ENCODE measurements at places on chromosomes 1 and 21.

- no peak for DNase-seq
Observed at GRCh38 chr1:111561328-111561727, 57.9 kb upstream of the ADORA3 start.

- DNase-seq: no peak
Observed at GRCh38 chr1:202101184-202101583, 21.5 kb upstream of the GPR37L1 start.

DNA sequence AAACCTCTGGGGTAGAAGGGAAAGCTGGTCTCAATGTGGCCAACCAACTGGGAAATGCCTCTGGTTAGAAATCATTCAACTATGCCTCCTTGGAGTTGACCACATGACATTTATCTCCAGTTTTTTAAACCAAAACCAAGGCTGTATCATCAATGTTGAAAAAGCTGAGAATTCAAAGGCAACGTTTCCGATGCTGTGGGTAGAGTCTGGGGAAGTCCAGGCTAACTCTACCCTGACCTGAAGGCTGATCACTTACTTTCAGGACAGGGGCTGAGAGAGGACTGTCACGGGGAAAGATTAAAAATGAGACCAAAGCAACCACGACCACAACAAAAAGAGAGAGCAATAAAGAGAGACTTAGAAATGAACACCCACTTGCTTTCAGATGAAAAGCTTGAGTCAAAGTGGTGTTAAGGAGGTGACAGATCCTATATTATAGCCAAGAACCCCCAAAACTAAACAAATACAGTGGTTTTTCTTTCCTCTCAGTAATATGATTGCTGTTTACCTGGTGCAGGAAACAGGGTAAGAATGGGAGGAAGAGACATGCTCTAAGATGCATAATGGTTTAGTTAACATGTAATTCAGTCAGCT lies 90.8 kb upstream of the TNFSF4 start:
- no peak for DNase-seq

- no peak for DNase-seq
Observed at GRCh38 chr21:35005560-35006224, 43.4 kb downstream of the RUNX1 start.

DNA sequence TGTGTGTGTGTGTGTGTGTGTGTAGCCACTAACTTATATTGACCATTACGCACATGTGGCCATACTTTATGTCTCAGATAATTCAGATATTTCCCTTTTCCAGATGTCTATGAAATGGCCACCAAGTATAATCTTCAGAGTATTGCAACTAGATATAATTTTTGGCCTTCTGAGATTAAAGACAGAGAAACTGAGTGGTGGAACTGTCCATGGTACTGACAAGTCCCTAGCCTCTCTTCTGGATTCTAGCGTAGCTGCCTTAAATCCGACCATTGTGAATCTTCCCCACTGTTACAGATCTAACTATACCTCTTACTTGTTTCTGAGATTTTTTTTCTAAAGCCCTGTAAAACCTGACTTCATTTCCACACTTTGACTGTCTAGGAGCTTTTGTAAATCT lies 100.0 kb upstream of the SERTAD4 start:
- no peak for DNase-seq

DNA sequence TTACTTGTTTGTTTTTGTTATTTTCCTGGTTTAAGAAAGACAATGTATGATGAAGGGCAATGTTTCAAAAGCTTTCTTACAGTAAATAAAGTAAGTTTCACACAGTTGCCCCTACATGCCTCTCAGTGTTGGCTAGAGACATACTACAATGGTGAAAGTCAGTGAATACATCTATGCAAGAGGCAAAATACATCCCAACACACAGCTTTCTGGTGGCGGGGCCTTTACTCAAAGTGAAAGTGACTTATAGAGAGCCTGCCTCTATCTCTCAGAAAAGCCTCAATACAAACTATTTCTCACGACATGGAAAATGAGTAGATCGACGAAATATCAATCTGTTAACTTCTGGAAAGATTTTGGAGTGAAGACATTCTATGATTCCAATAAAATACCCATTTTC lies 122.3 kb downstream of the SLC30A10 start:
- DNase-seq: no peak

DNA sequence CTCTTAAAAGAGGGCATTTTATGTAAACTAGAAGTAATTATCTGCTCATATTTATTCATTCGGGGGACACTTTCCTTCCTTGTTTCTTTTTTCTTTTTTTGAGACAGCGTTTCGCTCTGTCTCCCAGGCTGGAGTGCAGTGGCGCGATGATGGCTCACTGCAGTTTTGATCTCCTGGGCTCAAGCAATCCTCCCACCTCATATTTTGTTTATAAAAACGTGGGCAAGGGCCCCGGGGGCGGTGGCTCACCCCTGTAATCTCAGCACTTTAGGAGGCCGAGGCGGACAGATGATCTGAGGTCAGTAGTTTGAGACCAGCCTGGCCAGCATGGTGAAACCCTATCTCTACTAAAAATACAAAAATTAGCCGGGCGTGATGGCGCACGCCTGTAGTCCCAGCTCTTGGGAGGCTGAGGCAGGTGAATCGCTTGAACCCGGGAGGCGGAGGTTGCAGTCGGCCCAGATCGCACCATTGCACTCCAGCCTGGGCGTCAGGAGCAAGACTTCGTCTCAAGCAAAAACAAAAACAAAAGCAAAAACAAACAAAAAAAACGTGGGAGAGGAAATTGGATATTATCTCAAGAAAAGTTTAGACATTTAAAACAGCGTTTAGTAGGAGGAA lies 926 bp upstream of the DFFA start:
- no peak for DNase-seq

- no peak for DNase-seq
Observed at GRCh38 chr1:238052496-238053266, 162.0 kb upstream of the ZP4 start.

DNA sequence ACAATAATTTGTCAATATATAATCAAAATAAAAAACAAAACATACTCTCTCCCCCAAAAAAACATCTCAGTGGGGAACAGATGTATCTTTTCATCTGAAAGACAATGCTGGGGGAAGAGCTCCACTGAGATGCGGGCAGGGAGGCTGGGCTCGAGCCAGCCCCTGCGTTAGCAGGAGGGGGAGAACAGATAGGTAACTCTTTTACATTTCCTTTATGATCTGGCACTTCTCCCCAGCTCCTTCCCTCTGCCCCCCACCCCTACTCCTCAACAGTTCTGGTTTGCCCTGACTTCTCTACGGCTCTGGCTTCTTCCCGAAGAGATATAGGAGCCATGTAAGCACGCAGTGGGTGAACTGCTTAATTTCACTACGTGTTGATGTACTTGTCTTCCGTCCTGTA lies 12.4 kb downstream of the LEPR start:
- DNase-seq: no peak

DNA sequence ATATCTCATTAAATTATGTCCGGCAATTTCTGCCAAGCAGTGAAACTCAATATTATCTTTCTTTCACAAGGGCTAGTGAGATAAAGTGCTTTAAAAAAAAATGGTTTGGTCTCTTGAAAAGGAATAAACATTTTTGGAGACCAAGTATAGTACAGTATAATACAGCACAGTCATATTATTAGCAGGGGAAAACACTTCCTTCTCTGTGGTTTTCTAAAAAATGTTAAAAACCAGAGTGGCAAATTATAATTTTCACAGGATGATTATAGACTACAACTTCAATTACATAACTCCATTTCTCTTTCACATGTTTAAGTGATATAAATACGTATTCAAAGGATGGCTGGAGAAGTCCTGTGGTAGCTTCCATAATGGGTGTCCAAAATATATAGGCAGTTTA lies 170.3 kb upstream of the DMRTA2 start:
- DNase-seq: no peak

DNA sequence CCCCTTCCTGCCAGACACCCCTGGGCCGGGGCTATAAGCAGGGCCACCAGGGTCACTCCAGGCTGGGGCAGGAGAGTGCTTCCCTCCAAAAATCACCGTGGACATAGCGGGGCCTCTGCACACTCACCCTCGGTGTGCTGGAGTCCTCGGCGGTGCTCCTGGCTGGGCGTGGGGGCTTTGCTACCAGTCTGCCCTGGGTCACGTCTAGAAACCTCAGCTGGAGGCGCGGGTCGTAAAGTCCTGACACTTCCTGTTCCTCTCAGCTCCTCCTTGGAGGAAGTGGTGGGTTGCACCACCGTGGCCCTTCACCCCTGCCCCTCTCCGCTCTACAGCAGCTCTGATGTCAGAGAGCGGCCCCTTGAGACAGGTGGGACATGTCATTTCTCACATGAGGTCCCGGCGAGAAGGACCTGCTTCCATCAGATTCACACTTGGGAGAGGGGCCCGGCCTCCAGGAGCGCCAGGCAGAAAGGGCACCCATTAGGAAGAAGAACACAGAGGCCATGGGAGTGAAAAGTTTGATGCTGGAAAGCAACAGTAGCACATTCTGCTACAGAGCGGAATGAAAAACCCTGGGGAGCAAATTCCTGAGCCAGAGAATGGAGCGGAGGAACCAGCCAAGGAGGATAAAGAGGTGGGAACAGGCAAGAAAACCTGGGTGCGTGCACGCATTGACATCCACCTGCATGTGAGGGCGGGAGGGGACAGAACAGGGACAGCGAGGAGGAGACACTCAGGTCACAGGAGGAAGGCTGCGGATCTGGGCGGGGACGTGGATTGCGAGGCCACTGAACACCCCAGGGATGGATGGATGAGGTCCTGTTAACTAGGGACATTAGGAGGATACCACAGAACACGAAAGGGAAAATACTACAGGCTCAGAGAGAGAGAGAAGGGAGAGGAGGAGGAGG lies at the start of gene ITGB2:
Gene ITGB2, minus strand, starts transcription at position 206 of the 911 bp plus-strand sequence. CDS start 10,117 bp downstream, outside the sequence.
- DNase-seq: peak; percentile 59

GRCh38 chr1:230855886-230856285 lies 12.4 kb downstream of the C1orf198 start:
- no peak for DNase-seq

GRCh38 chr1:42943166-42943565 lies 15.5 kb downstream of the SLC2A1 start:
- DNase-seq: no peak

GRCh38 chr1:219292999-219293398 lies 119.3 kb downstream of the LYPLAL1 start:
- no peak for DNase-seq

DNA sequence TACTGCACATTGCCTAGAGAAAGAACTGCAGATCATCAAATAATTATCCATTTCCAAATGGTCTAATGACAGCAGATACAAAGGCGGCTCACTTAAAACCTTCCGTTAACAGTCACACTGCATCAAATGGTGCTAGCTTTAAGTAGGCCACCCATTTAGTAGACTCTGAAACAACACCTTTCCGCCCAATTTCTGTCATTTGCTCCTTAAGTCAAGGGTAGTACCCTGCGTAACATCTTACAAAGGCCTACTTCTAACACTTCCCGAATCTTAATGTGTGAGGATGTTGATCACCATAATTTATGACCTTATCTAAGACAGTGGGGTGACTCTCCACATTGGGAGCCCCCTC lies 692 bp upstream of the RALGPS2 start:
- no peak for DNase-seq

GRCh38 chr1:20508411-20508771 lies 440 bp upstream of the MUL1 start:
- DNase-seq: no peak

DNA sequence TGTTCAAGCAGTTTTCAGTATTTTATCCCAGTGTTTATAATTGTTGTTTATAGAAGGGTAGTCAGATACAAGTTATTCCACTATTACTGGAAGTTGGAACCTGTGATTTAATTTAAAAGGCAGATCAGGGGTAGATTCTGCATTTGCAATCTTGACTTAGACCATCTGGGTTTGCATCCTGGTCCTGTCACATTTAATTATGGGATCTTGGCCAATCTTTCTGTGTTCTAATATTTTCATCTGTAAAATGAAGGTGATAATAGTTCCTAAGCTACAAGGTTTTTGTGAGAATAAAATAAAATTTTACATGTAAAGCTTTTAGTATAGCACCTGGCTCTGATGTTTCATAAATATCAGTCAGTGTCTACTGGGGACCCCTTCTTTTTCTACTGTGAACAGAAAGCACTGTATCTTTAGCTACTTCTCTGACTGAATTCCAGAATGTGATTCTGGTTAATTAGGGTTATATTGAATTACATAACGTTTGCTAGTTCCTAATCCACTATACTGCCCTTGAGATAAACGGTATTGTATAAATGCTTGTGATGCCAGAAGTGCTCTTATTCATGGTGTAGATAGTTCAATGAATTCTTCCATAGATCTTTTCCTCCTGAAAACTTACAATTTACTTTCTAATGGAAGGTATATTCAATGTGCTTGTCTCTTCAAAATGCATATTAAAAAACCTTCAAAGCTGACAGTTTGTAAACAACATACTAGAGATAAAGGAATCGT lies 131.0 kb downstream of the KCNK1 start:
- no peak for DNase-seq

GRCh38 chr1:161730050-161730564 lies 8.8 kb downstream of the FCRLB start:
- no peak for DNase-seq

- no peak for DNase-seq
Observed at GRCh38 chr1:2494323-2494693, 18.2 kb downstream of the PLCH2 start.

DNA sequence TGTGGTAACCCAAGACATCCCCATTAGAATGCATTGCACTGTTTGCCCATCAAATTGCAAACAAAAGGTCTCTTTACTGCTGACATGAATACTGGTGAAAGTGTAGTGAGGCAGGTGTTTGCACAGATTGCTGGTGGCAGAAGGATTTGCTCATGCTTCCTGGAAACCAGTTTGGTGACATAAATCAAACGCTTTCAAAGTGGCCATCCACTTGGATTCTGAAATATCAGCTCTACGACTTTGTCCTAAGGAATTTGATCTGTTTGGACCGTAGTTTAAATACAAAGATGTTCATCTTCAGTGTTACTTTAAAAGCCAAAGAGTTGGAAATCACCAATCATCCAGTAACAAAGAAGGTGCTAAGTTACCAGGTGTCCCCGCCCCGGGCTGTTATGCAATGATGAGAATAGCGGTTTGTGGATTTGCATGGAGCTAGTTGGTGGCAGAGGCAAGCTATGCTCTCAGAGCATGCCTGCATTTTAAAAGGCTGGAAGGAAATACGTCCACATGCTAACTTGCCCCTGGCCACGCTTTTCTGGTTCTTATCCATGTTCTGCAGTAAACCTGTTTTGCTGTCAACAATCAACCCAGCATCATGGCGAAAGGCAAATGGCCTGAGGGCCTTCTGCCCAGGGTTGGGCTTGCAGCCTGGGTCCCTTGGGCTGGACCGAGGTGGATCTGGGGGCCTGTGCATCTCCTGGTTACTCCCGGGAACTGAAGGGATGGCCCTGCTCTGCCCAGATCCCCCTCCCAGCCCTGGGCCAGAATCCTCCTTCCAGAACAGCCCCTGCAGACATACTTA lies 49.2 kb downstream of the UMODL1 start:
- no peak for DNase-seq

GRCh38 chr1:90810681-90811080 lies 93.6 kb upstream of the BARHL2 start:
- DNase-seq: no peak

GRCh38 chr1:78355656-78356055 lies 135.1 kb upstream of the PTGFR start:
- no peak for DNase-seq

All from central memory CD4-positive, alpha-beta T cell (primary cell).